ENCODE measurements at places on chromosomes 5 and 9.
A peak's percentile ranks its signal among the peaks of the same experiment; 100 is the strongest.

GRCh38 chr5:153490118-153491037 lies at the start of gene GRIA1:
TSS of gene GRIA1 (plus strand) at chr5:153490670.
- DNase-seq, result no peak

DNA sequence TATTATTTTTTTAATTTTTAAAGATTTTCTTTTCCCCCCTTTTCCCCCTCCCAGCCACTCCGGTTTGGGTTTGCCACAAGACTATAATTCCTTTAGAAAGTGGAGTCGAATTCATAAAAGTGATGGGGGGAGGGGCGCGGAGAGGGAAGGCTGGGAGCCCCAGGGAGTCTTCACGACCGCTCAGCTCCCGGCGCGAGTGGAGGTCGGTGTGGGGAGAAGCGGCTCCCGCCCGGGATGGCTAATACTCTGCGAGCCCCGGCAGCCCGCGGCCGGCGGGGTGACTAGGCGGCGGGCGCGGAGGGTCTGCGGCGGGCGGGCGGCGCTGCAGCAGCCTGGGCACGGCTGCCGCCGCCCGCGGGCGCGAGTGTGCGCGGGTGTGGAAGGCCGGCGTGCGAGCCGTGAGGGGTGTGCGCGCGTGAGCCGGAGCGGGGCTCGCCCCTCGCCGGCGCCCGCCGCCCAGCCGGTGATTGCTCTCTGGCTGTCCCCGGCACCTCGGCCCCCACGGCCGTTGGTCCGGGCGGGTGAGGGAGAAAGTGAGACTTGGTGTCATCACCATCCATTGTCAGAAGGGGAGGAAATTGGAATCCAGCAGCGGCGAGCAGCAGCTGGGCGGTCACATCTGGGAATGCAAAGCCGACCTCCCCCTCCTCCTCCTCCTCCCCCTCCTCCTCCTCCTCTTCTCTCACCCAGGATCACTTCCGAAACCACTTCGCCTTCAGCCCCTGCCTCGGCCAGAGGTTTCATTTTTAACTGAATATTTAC lies at the start of gene PARP8:
TSS of gene PARP8 (plus strand) at position 377 of the 762 bp plus-strand sequence. CDS start 459 bp downstream, outside the sequence.
- DNase-seq, result peak; percentile 8

DNA sequence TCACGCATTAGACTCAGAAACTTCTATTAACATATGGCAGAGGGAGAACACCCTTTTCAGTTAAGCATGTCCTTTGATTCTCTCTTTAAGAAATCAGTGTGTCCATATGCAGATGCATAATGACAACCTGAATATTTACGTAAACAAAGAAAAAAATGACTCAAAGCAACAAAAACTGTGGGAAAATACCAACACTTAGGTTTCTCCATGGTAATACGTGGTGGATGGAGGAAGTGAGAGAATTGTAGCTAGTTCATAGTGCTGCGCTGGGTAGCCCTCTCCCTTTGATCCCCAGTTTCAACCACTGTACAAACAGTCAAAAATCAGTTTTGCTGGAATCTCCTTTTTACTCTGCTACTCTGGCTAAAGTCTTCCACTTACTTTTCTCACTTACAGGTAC lies 2.0 kb upstream of the MAP3K1 start:
- no peak for DNase-seq

- no peak for DNase-seq
Measured at GRCh38 chr5:139982157-139982974, 60.7 kb downstream of the NRG2 start.

DNA sequence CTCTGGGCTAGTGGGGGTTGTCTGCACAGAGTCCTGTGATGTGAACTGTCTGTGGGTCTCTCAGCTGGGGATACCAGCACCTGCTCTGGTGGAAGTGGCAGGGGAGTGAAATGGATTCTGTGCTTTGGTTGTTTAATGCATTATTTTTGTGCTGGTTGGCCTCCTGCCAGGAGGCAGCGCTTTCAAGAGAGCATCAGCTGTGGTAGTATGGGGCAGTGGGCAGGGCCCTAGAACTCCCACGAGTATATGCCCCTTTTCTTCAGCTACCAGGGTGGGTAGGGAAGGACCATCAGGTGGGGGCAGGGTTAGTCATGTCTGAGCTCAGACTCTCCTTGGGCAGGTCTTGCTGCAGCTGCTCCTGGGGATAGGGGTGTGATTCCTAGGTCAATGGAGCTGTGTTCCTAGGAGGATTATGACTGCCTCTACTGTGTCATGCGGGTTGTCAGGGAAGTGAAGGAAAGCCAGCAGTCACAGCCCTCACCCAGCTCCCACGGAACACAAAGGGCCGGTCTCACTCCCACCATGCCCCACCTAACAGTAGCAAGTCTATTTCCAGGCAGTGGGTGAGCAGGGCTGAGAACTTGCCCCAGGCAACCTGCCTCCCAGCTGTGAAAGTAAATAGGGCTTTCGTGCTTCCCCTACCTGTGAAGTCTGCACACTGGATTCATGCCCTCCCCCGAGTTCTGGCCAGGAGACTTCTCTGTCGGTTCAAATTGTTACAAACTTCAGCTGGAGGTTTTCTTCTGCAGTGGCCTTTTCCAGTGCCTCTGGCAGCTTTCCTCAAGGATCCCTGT lies 25.7 kb upstream of the FAM81B start:
- DNase-seq, result no peak

DNA sequence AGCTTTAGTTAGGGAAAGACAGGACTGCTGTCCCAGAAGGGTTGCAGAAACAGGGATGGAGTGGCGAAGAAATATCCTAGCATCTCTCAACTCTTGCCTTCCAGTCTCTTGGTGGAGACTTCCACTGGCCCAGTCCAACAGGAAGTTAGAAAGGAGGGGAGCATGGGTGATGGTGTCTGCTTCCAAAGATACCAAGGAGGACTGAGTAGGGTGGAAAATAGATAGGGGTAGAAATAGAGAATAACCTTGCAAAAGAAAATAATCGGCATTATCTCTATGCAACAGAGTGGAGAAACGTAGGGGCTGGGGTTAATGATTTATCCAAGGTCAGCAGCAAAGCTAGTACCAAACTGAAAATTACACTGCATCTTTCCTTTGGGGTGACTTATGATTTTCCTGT lies 242.3 kb downstream of the PSAT1 start:
- no peak for DNase-seq

- DNase-seq, result no peak
Measured at GRCh38 chr9:108130905-108131304, 641.3 kb upstream of the KLF4 start.

GRCh38 chr5:177491429-177491945 lies 5.9 kb downstream of the PDLIM7 start:
- no peak for DNase-seq

GRCh38 chr5:148924817-148925216 lies 98.4 kb downstream of the ADRB2 start:
- DNase-seq, result no peak

DNA sequence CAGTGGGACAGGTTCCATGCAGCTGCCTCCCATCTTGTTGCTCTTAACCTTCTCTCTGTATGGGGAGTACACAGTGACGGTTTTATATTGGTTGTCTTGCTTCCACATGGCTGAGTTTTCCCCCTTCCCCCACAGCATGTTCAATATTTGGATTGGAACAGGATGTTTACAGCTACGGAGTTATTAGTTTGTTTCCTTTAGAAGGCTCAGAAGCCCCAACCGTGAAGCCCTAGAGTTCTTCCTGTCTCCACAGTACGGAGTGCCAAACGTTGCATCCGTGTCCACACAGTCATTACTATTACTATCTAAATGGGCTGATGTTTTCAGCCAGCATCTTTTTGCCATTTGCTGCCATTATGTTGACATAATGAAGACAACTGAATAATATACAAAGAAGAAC lies 277.5 kb downstream of the MARCHF11 start:
- DNase-seq, result no peak

GRCh38 chr5:62211405-62211804 lies 94.6 kb upstream of the KIF2A start:
- DNase-seq, result no peak

DNA sequence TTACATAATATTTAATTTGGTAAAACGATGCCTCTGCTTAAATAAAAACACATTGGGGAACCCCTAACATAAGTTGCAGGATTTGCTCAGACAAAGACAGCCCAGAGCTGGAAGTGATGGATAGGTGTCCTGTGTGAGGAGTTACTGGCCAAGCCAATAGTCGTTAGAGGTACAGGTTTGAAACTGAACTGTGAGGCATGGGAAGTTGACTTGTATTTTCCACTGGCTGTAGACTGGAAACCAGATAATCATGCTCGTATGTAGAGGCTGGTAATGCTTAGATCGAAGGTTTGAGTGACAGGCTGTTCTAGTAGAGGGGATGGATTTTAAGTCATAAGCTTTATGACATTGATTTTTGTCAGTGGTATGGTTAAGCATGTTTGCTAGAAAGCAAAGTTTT lies 24.8 kb downstream of the TEK start:
- no peak for DNase-seq

DNA sequence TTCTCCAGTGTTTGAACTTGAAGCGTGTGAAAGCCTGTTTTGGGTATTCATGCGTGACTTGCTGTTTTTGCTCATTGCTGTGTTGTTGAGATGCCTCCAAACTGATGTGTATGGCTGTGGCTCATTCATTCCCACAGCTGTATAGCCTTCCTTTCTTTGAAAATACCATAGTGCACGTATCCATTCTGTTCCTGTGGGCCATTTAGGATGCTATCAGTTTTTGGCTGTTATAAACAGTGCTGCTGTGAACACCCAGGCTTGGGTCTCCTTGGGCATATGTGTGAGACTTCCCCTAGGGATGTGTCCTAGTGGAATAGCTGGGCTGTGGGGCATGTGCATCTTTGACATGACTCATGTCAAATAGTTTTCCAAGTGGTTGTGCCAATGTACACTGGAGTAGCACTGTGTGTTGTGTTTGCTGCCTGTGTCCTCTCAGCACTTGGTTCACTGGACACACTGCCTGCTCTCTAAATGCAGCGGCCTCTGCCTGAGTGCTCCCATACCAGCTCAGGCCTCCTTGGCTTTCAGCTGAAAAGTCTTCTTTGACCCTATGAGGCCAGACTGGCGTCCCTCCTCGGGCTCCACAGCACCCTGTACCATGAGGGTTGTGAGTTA lies 102.6 kb upstream of the TBC1D2 start:
- no peak for DNase-seq

DNA sequence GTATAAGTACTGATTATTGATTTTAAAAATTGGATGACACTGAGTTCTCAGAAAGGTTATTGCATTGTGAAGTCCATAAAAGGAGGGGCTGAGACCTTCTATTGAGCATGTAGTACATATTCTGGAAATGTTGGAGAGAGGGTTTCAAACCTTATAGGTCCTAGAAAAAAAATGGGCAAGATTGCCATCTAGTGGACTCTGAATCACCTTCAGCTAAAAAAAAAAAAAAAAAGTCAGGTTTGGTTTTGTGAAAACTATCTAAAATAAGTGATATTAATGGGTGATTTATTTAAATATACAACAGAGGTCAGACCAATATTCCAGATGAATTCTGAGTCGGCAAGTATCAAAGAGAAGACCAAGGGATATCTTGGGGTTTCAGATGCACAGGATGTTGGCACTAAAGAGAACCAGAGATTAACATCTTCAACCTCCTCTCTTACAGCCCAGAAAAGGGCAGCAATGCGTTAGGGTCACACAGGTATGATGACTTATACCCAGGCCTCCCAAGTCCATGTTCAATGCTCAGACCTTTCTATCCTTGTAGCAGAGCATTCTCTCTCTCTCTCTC lies 109.8 kb upstream of the NMUR2 start:
- no peak for DNase-seq

- DNase-seq, result no peak
Measured at GRCh38 chr5:126402621-126403555, 20.3 kb upstream of the GRAMD2B start.

DNA sequence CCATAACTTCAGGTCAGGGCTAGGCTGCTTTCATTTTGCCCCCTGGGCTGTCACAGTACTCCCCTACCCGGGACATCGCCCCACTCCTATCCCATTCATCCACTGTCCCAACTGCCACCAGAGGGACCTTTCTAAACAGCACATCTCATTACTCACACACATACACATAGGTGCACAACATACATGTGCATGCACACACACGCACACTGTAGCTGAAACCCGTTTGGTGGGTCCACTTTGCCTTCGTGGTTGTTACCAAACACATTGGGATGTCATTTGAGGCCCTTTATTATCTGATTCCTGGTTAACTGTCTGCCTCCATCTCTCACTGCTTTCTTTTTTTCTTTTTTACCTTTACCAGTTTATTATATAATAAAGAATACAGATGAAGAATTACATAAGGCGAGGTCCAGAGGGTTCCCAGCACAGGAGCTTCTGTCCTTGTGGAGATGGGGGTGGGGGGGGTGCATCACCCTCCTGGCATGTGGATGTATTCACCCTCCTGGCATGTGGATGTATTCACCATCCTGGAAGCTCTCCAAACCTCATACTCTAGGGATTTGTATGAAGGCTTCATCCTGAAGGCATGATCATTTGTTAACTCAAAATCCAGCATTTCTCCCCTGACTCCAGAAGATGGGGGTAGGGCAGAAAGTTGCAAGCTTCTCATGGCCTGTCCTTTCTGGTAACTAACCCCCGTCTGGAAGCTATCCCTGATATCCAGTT lies 186.0 kb downstream of the GOLPH3 start:
- DNase-seq, result no peak

- no peak for DNase-seq
Measured at GRCh38 chr5:141532726-141533125, 43.8 kb downstream of the PCDHGC5 start.

DNA sequence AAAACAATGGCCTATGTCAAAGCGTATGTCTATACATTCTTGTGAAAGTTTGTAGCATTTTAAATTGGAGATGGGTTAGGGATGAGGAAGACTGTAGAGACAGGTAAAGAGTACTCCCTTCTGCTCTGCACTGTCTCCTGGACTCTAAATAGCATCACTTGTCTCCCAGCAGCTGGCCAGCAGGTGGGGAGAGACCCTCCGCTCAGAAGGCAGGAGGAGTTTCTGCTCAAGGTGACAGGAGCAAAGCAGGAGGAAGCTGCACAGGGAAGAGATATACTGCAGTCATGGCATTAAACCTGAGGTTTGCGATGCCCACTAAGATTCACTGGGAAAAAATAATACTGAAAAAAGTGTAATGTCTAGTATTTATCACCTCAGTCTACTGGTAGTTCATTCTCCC lies 10.7 kb upstream of the ASTN2 start:
- no peak for DNase-seq

- no peak for DNase-seq
Measured at GRCh38 chr5:83392766-83393503, 78.6 kb upstream of the VCAN start.

- DNase-seq, result no peak
Measured at GRCh38 chr9:89814340-89815040, 209.7 kb downstream of the GADD45G start.

Data from stimulated activated CD8-positive, alpha-beta memory T cell treated with anti-CD3 and anti-CD28 coated beads, Interleukin-2, amount 100 ng/mL, for 1 hour (primary cell).